Psoas muscle (tissue), 8 donors: ENCODE measurements at places on chromosomes 7 and 10. TPM values are rescaled to one million over a fixed set of nuclear protein-coding genes. Genes with fewer than 3 reads are reported as not detected.

DNA sequence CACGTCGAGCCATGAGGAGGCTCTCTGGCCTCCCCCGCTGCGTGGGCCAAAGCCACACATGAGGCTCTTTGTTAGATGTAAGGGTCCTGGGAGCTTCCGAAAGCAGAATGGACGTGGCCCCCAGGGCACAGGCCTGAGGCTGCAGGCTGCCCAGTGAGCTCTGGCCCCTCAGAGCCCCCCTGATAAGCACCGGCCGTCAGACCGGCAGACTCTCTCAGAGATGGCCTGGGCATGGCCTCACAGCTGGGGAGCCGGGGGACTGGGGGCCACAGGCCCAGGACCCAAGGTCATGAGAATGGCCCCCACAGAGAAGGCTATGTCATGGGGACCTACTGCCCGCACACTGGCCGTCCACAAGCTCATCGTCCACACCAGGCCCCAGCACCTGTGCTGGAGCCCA, 31.7 kb upstream of the ADGRA1 start:
- H3K36me3 ChIP-seq: no peaks in the 10 kb centered on the region
- no peak for DNase-seq
- no peak overlapping the region for H3K27ac ChIP-seq
- no peaks in the 10 kb centered on the region for H3K4me1 ChIP-seq
- H3K27me3 ChIP-seq: no peaks in the 10 kb centered on the region

DNA sequence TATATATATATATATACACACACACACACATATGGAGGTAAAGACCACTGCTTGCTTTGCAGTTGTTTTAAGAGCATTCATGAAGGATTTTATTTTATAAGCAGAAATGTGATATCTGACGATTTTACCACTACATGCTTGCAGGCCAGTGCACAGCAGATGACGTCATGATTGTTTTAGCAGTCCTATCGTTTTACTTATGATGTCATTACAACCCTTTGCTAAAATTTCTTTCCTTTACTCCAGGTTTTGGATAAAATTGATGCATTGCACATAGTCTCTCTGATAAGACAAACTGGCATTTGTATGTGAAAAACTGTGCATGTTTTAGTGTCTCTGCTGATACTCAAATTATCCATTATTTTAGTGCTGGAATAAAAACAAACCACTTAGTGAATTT, 9.2 kb downstream of the EGFR start:
- no peaks in the 10 kb centered on the region for H3K27me3 ChIP-seq
- H3K4me3 ChIP-seq: no peak overlapping the region
- H3K36me3 ChIP-seq: no peaks in the 10 kb centered on the region
- no peak for DNase-seq
- H3K27ac ChIP-seq: no peak overlapping the region

DNA sequence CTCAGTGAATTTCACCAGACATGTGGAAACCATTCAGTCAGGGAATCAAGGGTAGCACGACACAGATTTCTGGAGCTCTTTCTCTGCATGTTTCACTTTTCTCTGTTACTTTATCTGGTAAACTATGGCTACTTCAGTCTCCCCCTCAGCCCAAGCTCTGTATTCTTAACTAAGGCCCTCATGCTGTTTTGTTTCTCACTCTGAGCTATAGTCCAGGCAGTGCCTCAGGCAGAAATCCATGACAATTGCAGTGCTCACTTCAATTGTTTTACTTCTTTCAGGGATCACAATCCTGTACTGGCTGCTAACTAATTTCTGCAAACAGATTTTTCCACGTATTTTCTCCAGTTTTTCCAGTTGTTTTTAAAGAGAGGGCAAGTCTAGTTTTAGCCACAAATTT, 1599.9 kb upstream of the LRRTM3 start:
- no peak overlapping the region for H3K4me3 ChIP-seq
- no peaks in the 10 kb centered on the region for H3K27me3 ChIP-seq
- H3K36me3 ChIP-seq: no peaks in the 10 kb centered on the region
- no peak overlapping the region for H3K27ac ChIP-seq
- DNase-seq: no peak
- H3K4me1 ChIP-seq: no peaks in the 10 kb centered on the region

GRCh38 chr7:89775459-89775858, 378.8 kb upstream of the STEAP1 start:
- DNase-seq: no peak
- H3K4me1 ChIP-seq: no peaks in the 10 kb centered on the region
- H3K27ac ChIP-seq: no peak overlapping the region
- no peaks in the 10 kb centered on the region for H3K36me3 ChIP-seq
- H3K4me3 ChIP-seq: no peak overlapping the region
- H3K27me3 ChIP-seq: no peaks in the 10 kb centered on the region

GRCh38 chr7:4805110-4805983, 29.9 kb downstream of the AP5Z1 start:
- no peak for DNase-seq
- H3K4me3 ChIP-seq: no peak overlapping the region
- no peak overlapping the region for H3K27ac ChIP-seq
- no peaks in the 10 kb centered on the region for H3K4me1 ChIP-seq
- no peaks in the 10 kb centered on the region for H3K27me3 ChIP-seq

GRCh38 chr7:143300959-143301935, 13.1 kb downstream of the CASP2 start:
- no peak for DNase-seq
- H3K27ac ChIP-seq: no peak overlapping the region
- peaks cover 12% of the 10 kb centered on the region for H3K36me3 ChIP-seq
- H3K4me1 ChIP-seq: peaks cover 3% of the 10 kb centered on the region

DNA sequence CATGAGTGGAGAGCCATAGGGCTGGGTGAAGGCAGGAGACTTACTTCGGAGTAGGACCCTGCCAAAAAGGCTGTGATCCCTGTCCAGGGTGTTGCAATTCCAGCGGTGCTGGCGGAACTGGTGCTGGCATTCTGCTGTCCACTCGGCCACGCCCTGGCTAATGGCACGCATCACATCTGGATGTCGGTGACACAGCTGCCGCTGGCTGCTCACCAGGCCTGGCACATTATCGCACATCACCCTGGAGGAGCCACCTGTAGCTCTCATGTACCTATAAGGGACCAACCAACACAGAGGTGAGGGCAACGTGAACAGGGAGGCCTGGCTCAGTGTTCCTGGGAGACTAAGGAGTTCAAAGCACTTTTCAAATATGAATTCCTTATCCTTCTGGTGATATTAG, 2.3 kb downstream of the WNT2 start:
- H3K4me3 ChIP-seq: no peak overlapping the region
- no peak overlapping the region for H3K27ac ChIP-seq
- peaks cover 45% of the 10 kb centered on the region for H3K27me3 ChIP-seq
- no peaks in the 10 kb centered on the region for H3K36me3 ChIP-seq

The CALCR gene
- 1.0 TPM for total RNA-seq

DNA sequence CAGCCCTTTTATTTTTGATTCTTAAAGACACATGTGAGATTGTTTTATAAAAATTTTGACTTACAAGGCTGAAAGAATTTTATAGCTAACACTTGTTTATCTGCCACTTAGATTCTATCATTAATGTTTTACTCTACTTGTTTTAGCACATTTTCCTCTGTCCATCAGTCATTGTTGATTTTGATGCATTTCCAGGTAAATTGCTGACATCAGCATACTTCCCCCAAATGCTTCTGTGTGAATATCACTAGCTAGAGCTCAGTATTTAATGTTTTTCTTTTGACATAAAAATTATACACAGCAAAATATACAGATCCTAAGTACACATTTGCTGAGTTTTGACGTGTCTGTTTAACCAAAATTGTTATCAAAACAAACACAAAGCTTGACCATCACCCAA, 43.0 kb downstream of the INPP5A start:
- H3K27me3 ChIP-seq: no peaks in the 10 kb centered on the region
- H3K4me1 ChIP-seq: peaks cover 31% of the 10 kb centered on the region
- H3K36me3 ChIP-seq: no peaks in the 10 kb centered on the region

GRCh38 chr7:37320848-37321468, 127.7 kb downstream of the ELMO1 start:
- no peaks in the 10 kb centered on the region for H3K36me3 ChIP-seq
- H3K4me1 ChIP-seq: no peaks in the 10 kb centered on the region
- no peak overlapping the region for H3K4me3 ChIP-seq
- DNase-seq: no peak
- no peaks in the 10 kb centered on the region for H3K27me3 ChIP-seq
- H3K27ac ChIP-seq: no peak overlapping the region

GRCh38 chr7:68288144-68288593, 1291.5 kb downstream of the TYW1 start:
- no peak overlapping the region for H3K4me3 ChIP-seq
- no peaks in the 10 kb centered on the region for H3K27me3 ChIP-seq
- no peaks in the 10 kb centered on the region for H3K36me3 ChIP-seq
- no peaks in the 10 kb centered on the region for H3K4me1 ChIP-seq

GRCh38 chr10:44978570-44979280, at the start of gene DEPP1:
Gene DEPP1 (minus strand): TSS chr10:44978809. CDS start chr10:44978030, 779 bp downstream.
- peak within 1 kb of the TSS; percentile 90 for H3K4me3 ChIP-seq
- peak; percentile 96 for DNase-seq
- peaks cover 2% of the 10 kb centered on the region for H3K36me3 ChIP-seq
- peak within 1 kb of the TSS; percentile 96 for H3K27ac ChIP-seq
- no peaks in the 10 kb centered on the region for H3K27me3 ChIP-seq
